ENCODE measurements at places on chromosomes 6 and 20.

- no peak for DNase-seq
Measured at GRCh38 chr6:21478883-21479539, 114.5 kb upstream of the SOX4 start.

GRCh38 chr20:60024245-60024644 lies 66.0 kb downstream of the CDH26 start:
- DNase-seq: no peak

GRCh38 chr6:84222426-84222825 lies 5.0 kb downstream of the CEP162 start:
- DNase-seq: no peak

DNA sequence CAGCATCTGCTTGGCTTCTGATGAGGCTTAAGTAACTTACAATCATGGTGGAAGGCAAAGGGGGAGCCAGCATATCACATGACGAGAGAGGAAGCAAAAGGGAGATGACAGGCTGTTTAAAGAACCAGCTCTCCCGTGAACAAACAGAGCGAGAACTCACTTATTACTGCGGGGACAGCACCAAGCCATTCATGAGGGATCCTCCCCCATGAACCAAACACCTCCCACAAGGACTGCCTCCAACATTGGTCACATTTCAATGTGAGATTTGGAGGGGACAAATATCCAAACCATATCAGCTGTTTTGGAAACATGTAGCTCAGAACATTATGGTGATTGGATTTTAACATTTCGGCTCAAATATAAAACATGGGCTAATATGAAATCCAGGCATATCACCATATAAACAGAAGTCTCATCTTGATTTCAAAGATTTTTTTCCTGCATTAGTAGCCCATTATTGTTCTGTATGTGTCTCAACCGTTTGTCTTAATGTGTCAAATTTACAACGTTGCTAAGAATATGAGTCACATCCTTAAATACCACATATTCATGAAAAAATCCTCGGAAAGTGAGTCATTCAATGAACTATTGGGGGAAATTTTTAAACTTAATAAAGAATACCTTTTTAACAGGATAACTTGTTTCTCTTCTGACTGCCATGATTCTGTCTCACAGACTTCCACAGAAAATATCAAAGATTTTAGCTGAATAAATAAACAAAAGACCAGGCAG lies 894.3 kb downstream of the TFAP2A start:
- no peak for DNase-seq
